KBM-7 (cell line): ENCODE measurements at places on chromosomes 1 and 21.
A peak's percentile ranks its signal among the peaks of the same experiment; 100 is the strongest.

DNA sequence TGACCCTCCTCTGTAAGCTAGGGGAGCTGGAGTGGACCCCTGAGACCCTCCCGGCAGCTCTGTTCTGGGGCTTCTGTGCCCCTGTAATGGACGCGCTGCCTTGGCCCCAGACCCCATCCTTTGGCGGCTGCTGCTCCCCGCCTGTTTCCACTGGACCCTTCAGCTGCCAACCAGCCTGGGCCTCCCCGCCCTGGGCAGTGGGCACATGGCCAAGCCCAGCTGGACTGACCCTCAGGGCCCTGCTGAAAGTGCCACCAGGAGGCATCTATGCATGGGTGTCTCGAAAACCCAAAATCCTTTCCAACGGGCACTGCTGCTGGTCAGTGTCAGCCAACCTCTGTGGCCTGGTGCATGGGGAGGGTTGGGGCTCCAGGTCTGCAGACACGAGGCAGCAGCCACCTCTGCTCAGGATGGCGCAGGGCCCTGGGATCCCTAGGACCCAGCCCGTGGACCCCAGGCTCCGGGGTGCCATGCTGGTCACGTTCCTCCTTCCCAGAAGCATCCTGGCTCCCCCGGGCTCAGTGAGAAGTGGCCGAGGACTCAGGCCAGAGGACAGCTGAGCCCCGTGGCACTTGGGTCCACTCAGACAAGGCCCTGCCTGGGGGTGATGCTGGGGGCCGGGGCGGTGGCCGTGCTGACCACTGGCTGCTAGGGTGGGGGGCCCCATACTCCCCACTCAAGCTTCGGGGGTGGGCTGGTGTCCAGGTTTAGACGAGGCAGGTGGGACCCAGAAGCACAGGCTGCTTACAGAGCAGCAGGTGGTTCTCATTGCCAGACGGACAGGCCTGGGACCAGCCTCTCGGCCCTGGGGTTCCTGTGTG lies 46.9 kb downstream of the SLX9 start:
- no peak for DNase-seq

- DNase-seq: peak; percentile 88
Observed at GRCh38 chr1:89538361-89538760, 13.7 kb downstream of the LRRC8B start.

- DNase-seq: peak; percentile 45
Observed at GRCh38 chr1:109040989-109041620, 797 bp downstream of the WDR47 start.

DNA sequence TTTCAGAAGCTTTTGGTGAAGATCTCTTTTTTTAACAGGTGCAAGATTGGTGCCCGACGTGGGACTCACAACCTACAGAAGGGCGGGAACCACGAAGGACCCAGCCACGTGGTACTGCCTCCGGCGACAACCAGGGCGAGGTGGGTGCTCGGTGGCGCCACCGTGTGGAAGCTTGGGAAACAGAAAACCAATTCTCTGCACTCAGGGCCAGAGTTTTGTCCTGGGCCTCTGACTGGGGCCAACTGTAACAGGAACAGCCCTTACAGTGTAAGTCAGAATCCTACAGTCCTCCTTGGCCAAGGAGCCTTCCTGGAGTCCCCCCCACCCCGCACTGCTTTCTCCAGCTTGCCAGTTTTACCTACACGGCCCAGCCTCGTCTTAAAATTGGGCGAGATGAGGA lies 11.6 kb upstream of the S100A7A start:
- DNase-seq: peak; percentile 51

- peak; percentile 56 for DNase-seq
Observed at GRCh38 chr1:165073185-165074007, 283.1 kb downstream of the LMX1A start.

GRCh38 chr1:203690730-203691129 lies 64.1 kb downstream of the ATP2B4 start:
- no peak for DNase-seq

- DNase-seq: no peak
Observed at GRCh38 chr1:96409689-96410088, 311.9 kb upstream of the PTBP2 start.

DNA sequence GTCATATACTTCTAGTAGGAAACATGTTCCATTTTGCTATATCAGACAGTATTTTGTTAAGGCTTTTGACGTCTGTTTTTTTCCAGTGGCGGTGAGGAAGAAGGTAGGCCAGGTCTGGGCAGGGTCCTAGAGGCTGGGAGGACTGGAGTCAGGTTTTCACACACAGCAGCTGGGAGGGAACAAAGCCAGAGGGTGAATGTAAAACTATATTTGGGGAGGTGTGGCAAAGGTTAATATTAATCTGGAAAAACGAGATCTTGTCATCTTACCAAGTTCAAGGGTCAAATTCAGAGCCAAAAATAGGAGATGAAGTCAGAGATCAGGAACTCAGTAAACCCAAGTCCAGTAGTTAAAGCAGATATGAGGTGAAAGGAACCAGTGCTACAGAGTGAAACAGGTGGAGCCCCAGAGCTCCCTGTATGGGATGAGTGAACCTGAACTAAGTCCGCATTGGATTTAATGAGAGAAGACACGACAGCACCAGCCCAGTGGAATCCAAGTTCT lies 10.7 kb upstream of the OTUD7B start:
- no peak for DNase-seq

DNA sequence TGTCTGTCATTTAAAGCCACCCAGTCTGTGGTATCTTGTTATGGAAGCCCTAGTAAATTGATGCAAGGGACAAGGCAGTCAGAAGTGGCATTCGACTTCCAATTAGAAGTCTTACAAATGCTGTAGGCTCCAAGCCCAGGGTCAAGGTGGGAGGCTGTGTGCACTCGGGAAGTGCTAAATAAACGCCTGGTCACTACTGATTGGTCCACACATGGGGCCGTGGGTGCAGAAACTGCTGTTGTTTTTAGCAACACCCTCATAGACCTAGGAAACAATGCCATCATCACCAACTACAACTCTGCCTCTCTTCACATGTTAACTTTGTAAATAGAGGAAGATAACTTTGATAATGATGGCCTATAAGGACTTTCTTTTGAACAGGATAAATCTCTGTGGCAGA lies 20.2 kb upstream of the ZBTB21 start:
- no peak for DNase-seq

GRCh38 chr1:164183854-164184635 lies 374.9 kb upstream of the PBX1 start:
- DNase-seq: no peak

GRCh38 chr1:31144442-31144841 lies 78.9 kb upstream of the PUM1 start:
- DNase-seq: no peak

DNA sequence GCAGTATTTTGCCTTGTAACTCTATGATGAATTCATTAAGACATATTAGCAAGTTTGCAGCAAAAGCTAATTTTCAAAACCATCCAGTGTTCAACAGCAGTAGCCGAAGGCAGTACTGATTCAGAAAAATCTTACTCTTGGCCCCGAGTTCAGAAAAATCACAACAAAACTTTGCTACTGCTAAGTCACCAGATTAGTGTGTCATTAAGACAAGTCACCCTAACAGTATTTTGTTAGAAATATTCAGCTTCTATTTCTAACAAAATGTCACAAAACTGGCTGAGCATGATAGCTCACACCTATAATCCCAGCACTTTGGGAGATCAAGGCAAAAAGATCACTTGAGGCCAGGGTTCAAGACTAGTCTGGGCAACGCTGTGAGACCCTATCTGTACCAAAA lies 8.2 kb downstream of the GTF2B start:
- DNase-seq: no peak
